ENCODE measurements at places on chromosomes 1 and 21.

- no peak for DNase-seq
Measured at GRCh38 chr1:155322571-155322952, 1.9 kb downstream of the RUSC1 start.

- no peak for DNase-seq
Measured at GRCh38 chr1:94708811-94709210, 111.3 kb upstream of the SLC44A3 start.

GRCh38 chr1:61337441-61337951 is 255.1 kb downstream of the NFIA start:
- DNase-seq: no peak

- no peak for DNase-seq
Measured at GRCh38 chr1:234435620-234436019, 43.4 kb downstream of the TARBP1 start.

GRCh38 chr1:22041505-22041904 is 11.0 kb upstream of the CDC42 start:
- no peak for DNase-seq

- no peak for DNase-seq
Measured at GRCh38 chr1:39272798-39273469, 68.4 kb downstream of the MACF1 start.
